ENCODE measurements at places on chromosomes 2 and 18. TPM values are rescaled to one million over a fixed set of nuclear protein-coding genes. Genes with fewer than 3 reads are reported as not detected.

GRCh38 chr18:8744656-8745055 lies 39.3 kb downstream of the MTCL1 start:
- DNase-seq, result no peak

TMEM247 gene
- total RNA-seq, result not detected

WIPF1 gene
- total RNA-seq, result 3.0 TPM

- DNase-seq, result no peak
Measured at GRCh38 chr18:6566338-6566911, 151.7 kb upstream of the L3MBTL4 start.

DNA sequence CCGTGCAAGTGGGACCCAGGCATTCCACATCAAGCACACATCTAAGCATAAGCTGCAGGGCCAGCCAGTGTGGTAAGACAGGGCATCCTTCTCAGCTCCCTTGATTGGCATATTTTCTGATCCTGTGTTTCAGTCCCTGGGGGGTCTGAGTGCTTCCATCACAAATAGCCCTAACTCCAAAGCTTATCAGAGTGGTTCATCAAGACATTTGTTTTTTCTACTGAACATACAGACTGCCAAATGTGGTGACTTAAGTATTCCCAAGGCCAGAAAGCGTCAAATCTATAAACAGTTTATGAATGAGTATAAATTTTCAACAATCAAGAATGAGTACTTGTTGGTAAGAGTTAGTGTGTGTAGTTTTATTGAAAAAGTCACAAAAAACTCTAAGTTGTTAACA lies 18.8 kb downstream of the SPRED2 start:
- DNase-seq, result no peak

DNA sequence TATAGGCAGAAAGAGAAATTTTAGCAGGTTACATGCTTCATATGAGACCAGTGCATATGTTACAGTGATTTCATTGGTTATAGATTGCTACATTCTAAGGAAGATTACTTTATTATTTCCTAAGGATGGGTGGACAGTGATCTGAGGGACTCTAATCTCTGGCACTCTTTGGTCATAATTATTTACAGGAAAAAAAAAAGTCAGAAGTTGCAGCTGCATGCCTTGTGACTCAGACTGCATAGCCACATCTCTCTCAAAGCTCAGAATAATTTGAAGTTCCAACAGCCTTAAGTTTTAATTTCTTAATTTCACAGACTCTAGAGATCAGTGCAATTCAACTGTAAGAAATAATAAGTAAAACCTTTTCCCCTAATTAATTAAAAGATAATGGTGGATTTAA lies 27.1 kb upstream of the BARD1 start:
- DNase-seq, result peak; percentile 15

DNA sequence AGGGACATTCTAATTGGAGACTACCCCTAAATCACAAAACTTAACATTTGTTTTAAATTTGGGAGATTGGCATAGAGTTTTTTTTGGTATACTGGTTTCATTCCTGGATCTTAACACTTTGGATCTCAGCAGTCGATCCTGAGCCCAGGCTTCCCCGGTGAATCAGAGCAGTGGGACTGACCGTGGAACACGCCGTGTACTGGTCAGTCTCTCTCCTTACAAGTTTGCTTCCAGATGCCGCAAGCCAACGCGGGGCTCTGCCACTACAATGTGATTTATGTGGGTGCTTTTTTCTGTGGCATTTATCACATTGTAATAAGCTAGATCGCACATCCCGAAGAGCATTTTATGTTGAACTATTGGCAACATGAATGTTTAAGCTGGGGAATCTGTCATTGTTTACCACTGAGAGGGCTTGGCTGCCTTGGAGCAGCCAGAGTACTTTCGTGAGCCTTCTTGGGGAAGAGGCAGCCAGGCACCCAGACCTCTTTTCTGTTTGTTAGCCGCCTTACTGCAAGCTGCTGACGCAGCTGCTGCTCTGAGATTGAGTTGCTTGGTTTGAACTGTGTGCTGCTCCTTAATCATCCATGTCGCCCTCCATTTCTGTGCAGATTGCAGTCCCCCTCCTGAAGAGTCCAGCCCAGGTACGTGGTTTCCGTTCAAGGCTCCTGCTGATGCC lies 49.3 kb downstream of the COA5 start:
- DNase-seq, result no peak

DNA sequence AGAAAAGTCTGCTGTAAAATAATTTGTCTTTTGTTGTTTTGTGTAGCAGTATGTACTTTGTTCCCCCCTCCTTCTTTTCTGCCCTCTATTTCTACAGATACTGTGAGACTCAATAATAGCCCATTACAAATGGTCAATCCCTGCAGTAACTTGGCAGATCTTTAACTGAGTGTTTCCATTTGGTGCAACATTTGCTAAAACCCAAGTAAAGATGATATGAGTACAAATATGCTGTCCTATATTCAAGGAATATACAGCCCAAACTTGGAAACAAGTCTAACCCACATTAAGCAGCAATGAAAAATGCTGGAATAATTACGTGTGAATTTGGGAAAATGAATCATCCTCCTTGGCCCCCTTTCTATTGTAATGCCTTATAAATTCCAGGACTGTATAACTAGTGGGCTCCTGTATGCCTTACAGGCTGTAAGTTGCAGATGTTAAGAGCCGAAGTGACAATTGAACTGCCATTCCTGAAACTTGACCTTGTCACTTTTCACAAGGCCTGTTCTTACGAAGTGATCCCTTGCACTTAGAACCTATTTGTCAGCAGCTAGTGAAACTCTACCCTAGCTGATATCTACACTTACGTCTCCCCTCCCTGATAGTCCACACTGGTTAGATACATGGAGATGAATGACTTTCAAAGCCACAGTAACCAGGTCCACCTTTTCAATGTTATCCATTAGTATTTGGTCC lies 104.9 kb downstream of the IRS1 start:
- no peak for DNase-seq

TMEM163 gene
- 6.7 TPM for total RNA-seq

DNA sequence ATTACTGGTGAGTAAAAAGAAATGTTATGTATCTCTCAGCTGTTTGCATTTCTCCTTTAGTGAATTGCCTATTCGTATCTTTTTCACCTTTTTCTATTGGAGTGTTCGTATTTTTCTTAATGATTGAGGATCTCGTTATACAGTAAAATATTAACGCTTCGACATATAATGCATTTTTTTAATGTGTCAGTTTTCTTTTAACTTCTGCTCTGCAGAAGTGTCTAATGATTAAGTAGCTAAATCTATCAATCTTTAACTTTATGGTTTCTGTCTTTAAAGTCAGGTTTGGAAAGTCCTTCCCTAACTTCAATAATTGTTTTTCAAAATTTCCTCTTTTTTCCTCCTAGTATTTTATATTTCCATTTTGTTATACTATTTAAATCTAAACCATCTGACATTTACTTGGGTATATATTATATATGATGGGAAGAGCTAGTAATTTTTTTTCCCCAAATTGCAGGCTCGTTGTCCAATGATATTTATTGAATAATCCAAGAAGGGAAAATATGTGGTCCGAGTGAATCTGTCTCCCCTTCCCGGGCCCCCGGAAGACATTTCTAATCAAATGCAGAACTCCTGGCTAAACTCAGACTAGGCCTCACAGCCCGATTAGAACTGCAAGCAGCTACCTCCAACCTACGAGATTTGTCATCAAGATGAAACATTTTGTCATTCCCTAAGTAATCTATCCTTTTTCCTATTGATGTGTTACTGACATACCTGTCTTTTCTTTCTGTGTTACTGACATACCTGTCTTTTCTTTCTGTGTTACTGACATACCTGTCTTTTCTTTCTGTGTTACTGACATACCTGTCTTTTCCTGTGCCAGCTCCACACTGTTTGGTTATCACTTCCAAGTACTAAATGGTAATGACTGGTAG lies 17.2 kb downstream of the PCBP1 start:
- peak; percentile 82 for DNase-seq

DNA sequence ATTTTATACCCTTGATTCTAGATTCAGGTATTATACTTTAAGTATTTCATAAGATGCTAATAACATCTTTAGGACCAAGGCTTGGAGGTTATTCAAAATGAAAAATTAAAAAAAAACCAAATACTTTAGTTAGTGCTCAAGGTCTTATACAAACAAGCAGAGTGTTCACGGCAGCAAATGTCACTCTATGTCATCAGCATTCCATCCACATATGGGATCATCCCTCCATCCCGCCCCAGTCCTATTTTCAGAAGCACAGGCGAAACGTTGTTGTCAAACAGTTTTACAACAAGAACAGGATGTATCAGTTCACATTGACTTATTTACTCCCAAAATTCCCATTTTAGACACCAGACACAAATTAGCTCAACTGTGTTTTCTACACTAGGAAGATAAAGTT lies 83.7 kb downstream of the DSEL start:
- no peak for DNase-seq

DNA sequence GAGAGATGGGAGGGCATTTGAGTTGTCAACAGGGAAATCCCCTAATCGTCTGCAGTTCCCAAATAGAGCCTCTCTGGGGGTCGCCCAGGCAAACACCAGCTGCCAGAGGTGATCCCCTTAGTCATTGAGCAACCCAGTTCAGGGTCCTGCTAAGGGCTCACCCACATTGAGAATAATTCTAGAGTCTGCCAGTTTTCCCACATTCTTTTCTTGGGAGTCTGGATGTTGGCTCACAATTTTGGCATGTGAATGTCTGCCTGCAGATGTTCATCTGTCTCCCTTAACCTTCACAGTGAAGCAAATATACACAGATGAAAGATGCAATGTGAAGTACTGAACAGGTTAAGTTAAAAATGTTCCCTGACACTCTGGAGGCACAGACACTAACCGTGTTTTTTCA lies 11.4 kb upstream of the SMIM21 start:
- DNase-seq, result no peak

Data from renal cortical epithelial cell (primary cell).